Upper lobe of right lung (tissue), 1 donor: ENCODE measurements at places on chromosomes 6 and 20. TPM values are rescaled to one million over a fixed set of nuclear protein-coding genes. Genes with fewer than 3 reads are reported as not detected.

- DNase-seq: no peak
Observed at GRCh38 chr20:9035126-9035525, 33.8 kb upstream of the PLCB4 start.

DNA sequence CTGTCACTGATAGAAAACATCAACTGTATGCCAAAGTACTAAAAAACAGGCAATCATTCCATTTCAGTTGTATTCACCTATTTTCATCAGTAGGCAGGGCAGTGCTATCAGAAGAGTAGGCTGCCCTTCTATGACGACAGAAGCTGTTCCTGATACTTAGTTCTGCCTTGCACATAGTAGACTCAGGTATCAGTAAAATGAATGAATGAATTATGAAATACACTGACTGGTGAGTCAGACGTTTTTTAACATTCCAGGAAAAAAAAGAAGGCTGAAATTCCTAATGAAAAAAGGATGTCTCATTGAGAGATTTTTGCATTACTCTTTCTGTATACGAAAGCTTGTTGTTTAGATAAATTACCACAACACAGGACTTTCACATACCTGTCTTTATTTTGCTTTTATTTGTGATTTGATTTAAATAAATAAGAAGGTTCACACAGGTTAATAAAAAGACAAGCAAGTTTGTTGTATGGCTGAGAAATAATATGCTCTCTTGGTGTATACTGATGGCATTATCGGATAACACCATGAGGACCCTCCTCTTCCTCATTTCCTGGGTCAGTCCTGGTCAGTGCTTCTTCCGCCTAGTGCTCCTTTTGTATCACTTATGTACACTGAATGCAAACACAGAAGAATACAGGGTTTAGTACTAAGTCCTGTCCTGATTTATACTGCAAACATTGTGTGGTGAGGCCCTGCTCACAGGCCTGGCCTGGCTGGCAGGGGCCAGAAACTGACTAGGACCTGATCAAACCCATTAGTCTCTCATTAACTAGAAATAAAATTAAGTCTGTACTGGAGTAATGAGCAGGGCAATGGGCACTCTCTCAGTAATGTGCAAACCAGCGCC lies 39.4 kb upstream of the SPDEF start:
- DNase-seq: no peak

DNA sequence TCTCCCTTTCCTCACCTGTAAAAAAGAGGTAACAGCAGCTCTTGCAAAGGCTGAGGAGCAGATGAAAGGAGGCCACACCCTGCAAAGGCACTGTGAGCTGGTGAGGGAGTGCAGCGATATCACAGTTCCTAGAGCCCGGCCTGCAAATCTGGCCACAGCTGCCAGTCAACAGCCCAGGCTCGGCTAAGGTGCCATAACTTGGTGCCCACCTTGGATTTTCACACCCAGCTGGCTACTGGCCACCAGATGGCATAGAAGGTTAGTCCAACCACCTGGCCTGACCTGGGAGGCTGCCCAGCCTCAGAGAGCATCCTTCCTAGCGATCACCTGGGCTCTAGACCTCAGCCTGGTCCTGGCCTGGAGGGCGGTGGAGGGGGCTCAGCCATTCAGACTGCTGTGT lies 46.8 kb downstream of the KCNB1 start:
- DNase-seq: no peak

- DNase-seq: no peak
Observed at GRCh38 chr6:3585320-3585935, 128.6 kb upstream of the SLC22A23 start.

Gene METTL24
- 3.7 TPM for total RNA-seq

Gene HCRTR2
- total RNA-seq: not detected

DNA sequence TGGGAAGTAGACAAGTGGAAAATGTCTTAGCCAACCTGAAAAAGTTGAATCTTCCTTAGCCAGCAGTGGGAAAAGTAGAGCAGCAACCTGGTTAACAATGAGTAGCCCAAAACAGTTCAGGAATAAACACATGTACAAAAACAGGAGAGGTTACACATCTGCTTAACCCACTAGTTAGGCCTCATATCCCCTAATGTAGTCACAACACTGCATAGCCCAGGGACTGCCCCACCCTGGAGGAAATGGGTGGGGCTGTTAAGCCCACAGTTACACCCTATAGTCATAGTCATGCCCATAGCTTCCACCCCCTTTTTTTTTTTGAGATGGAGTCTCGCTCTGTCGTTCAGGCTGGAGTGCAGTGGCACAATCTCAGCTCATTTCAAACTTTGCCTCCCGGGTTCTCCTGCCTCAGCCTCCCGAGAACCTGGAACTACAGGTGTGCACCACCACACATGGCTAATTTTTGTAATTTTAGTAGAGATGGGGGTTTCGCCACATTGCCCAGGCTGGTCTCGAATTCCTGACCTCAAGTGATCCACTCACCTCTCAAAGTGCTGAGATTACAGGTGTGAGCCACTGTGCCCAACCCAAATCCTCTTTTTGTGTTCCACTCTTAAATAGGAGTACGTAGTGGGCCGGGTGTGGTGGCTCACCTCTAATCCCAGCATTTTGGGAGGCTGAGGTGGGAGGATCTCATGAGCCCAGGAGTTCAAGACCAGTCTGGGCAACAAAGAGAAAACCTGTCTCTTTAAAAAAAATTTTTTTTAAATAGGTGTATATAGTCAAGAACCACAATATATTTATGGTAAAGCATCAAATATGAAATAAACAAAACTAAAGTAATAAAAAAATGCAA lies 24.5 kb downstream of the ILRUN start:
- no peak for DNase-seq

- DNase-seq: no peak
Observed at GRCh38 chr6:105774247-105774646, 311.9 kb upstream of the PRDM1 start.

GRCh38 chr6:157260735-157261410 lies 62.4 kb downstream of the TMEM242 start:
- no peak for DNase-seq

DNA sequence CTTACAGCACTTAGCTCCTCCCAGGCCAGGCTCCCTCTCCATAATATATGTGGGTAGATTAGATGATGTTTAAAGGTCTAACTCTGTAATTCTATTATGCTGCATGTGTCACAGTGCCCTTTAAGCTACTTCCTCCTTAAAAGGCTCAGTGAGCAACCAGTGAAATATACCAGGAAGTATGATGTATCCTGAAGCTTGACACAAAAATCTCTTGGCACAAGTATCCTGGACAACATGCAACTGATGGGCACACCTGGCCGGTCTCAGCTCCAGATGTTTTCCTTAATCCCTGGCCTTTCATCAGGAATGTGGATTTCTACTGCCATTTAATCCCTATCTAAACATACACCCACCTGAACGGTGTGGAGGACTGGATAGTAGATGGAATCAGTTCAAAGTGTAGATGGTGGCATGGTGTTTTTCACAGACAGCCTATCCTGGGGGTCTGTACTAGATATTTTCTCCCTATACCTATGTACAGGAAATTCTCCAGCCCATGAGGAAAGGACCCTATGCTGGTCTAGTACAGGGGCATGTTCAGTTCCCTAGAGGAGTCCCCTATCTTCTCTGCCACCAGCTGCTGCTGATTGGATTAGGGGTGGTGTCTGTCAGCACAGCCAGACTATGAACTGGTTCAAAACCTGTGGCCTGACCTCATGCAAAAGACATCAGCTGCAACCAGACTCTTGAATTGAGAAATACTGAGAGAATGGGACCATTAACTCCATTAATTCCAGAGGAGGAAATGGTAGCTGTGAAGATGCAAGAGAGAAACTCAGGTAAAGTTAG lies 59.4 kb upstream of the CITED2 start:
- DNase-seq: no peak

Gene CCHCR1
- 12.5 TPM for total RNA-seq

DNA sequence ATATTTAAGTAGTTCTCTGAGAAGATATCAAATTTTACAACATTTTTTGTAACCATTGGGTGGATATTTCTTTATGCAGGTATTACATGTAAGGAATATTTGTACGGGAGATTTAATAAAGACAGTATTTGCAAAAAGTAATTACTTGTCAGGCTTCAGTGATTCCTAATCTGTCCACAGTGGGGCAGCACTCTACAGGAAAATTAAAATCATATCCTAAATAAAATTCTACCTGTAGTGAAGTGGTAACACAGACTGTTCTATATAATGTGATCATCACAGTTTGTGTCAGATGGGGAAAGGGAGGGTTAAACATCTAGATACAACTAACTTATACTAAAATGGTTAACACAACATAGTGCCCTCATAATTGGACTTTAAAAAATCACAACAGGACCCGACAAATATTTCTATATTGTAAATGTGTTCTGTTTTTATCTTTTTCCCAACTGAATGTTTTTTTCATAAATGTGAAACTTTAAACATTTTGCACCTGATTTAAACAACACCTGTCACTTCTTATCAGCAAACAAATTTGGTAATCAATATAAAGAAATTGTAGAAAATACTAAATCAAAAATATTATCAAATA lies 145.6 kb upstream of the MANEA start:
- DNase-seq: no peak

DNA sequence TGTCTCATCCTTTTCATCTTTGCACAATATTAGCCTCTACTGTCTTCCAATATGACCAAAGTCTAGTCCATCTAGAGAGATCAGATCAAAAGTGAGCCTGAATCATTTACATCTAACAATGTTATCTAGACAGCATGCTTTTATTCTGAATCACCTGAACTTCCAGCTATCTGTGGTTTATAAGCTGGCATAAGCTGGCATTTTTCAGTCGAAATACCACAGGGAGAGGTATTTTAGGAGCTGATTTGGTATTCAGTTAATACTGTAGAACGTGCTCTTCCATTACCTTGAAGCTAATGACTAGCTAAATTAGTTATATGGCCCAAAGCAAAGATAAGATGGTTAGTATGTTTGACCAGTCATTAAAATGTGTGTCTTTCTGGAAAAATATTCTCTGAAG lies 188.3 kb upstream of the AGPAT4 start:
- no peak for DNase-seq

- DNase-seq: no peak
Observed at GRCh38 chr6:8446391-8446790, 11.0 kb upstream of the SLC35B3 start.

- no peak for DNase-seq
Observed at GRCh38 chr6:41901882-41902519, 6.8 kb upstream of the USP49 start.

DNA sequence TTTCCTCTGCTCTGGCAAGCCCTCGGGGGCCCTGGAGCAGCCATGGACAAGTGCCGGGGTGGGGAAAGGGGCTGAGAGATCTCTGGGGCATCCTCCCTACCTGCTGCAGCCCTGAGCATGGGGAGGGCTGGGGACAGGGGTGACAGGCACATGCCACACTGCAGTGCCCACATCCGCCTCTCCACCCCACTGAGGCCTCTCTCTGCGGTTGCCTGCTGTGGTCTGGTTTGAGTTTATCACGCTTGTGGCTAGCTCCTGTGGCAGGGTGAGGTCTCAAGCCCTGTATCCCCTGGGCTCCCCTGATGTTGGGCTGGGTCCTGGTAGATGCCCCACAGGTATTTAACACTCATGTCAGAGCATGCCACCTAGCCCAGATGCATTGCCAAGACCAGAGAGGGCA lies 52.9 kb upstream of the MLN start:
- DNase-seq: no peak

Gene EPM2A
- total RNA-seq: 8.1 TPM

DNA sequence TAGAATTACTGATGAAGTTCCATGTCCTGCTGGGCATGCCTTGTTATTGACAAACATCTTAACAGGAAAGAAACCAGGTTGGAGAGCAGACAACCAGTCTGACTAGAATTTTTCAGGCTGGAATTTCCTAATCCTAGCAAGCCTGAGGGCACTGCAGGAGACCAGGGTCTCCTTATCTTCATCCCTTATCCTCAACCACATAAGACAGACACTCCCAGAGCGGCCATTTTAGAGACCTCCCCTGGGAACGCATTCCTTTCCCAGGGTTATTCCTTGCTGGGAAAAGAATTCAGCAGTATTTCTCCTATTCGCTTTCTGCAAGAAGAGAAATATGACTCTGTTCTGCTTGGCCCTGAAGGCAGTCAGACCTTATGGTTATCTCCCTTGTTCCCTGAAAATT lies 803.7 kb downstream of the GRIK2 start:
- no peak for DNase-seq

DNA sequence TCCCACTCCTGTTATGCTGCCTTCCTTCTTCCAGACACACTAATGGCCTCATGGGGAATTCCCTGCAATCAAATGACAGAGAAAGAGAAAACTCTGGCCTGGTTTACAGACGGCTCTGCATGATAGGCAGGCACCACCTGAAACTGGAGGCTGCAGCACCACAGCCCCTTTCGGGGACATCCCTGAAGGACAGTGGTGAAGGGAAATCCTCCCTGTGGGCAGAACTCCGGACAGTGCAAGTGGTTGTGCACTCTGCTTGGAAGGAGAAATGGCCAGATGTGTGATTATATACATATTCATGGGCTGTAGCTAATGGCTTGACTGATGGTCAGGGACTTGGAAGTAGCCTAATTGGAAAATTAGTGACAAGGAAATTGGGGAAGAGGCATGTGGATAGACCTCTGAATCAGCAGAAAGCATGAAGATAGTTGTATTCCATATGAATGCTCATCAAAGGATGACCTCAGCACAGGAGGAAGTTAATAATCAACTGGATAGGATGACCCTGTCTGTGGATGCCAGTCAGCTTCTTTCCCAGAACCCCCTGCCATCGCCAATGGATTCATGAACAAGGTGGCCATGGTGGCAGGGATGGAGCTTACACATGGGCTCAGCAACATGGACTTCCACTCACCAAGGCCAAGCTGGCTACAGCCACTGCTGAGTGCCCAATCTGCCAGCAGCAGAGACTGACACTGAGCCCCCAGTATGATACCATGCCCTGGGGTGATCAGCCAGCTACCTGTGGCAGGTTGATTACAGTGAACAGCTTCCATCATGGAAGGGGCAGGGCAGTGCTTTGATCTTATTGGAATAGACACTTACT lies 44.5 kb upstream of the VSX1 start:
- no peak for DNase-seq

DNA sequence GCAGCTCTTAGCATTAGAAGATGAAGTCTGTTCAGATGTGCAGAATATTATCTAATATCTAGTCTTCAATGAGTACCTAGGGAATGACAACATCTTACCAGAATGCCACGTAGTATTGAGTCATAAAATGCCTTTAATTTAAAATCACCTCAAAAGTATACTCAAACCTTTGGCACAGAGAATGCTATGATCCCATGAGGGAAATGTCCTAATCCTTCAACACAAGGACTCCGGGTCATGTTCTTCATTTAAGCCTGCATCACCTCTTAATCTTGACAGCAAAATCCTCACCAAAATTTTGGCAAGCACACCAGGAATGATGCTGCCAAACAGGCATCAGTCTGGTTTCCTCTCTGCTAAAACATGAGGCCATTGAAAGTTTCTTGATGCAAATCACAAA lies 23.6 kb upstream of the MARCKS start:
- no peak for DNase-seq

DNA sequence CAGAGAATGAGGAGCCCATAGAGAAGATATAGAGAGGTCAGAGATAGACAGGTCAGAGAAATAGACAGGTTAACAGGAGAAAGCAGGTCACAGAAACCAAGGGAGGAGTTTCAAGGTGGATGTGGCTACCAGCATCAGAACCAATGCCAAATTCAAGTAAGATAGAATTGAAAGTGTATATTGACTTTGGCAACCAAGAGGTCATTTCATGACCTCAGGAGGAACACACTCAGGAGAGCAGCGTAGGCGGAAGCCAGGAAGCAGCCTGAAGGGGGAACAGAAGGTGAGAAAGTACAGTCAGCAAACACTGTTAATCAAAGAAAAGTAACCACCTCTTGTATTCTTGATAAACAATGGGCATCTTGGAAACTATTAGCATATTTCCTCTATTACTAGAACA lies 33.9 kb upstream of the ALDH8A1 start:
- DNase-seq: no peak

GRCh38 chr20:63932606-63933160 lies 23.5 kb downstream of the UCKL1 start:
- DNase-seq: no peak
